ENCODE measurements at places on chromosomes 11 and 22.

GRCh38 chr22:48923996-48924395 is 903.7 kb downstream of the BRD1 start:
- DNase-seq, result no peak

- DNase-seq, result no peak
Observed at GRCh38 chr22:28918550-28919271, 35.3 kb downstream of the ZNRF3 start.

- DNase-seq, result no peak
Observed at GRCh38 chr11:91258876-91259275, 965.7 kb upstream of the FAT3 start.

GRCh38 chr11:105229257-105229656 is 89.7 kb upstream of the CARD18 start:
- peak; percentile 58 for DNase-seq

GRCh38 chr22:29209624-29209929 is 3.9 kb downstream of the EMID1 start:
- DNase-seq, result peak; percentile 1

GRCh38 chr11:9158898-9159391 is 67.5 kb upstream of the SCUBE2 start:
- no peak for DNase-seq

GRCh38 chr11:121930004-121930965 is 185.7 kb downstream of the BLID start:
- DNase-seq, result no peak

- peak; percentile 13 for DNase-seq
Observed at GRCh38 chr11:102114032-102114431, 3.8 kb downstream of the YAP1 start.
